NCI-H1105 (cell line): ENCODE measurements at places on chromosomes 11 and 22.

DNA sequence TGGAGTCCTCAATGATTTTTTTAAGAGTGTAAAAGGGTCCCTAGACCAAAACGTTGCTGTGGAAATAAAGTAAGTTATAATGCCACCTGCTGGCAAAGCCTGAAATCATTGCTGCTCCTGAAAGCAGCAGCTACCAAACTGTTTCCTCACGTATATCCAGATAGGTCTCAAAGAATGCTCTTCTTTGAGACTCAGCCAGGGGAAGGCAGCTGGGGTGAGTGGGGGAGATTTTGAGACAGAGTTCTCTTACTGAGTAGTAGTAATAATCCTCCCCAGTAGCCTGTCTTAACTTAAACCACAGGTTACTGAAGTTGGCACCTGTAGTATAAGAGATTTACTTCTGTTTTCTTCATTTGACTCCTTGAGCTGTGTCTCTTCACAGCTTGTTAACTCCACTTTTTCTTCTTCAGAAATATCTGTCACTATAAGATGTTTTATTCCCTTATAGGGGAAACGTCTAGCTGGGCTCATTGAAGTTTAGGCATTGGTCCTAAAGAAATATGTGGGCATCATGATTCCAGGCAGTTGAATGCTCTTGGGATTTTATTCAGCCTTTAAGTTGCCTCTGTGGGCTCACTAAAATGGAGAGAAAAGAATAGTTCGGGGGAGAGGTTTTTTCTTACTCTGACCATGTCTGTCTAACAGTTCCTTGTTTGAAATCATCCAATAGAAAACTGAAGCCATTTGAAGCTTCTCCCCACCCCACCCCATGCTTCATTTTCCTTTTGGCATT lies 77.9 kb downstream of the BTBD10 start:
- peak; percentile 35 for DNase-seq

DNA sequence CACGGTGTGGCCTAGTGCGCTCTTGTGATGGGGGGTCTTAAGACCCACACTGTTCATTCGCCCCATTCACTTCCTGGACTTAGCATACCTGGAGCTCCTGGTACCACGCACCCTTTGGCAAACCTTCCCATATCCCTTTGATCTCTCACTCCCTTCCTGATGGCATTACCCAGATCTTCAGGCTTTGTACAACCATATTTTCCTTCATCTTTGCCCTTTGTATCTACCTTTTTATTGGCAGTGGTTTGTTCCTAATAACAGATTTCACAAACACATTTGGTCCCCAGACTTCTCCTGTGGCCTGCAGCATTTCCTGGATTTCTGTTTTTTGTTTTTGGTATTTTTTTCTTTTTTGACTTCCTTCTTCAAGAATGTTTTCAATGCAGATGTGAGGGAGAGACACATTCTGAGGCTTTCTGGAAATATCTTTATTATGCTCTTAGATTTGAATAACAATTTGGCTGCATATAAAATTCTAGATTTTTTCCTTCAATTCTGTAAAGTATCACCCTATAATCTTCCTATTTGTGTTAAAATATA lies 16.1 kb upstream of the IFITM3 start:
- no peak for DNase-seq

- DNase-seq: no peak
Observed at GRCh38 chr11:85823816-85824215, 12.9 kb upstream of the SYTL2 start.

DNA sequence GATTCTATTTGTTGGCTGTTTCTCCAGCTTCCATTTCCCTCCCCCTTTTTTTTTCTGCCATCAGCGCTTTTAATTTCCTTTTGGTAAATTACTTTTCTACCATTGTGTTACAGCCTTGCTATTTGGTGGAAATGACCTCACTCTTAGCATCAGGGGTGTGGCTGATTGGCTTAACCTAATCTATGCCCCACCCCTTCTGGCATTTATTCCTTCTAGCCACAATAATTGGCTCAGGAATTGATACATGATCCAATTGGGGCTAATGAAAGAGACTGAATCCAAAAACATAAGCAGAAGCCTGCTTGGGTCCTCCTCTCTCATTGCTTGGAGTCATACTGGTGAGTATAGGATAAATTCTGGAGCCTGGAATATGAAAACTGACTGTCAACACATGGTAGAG lies 402.4 kb upstream of the LRRC4C start:
- no peak for DNase-seq

DNA sequence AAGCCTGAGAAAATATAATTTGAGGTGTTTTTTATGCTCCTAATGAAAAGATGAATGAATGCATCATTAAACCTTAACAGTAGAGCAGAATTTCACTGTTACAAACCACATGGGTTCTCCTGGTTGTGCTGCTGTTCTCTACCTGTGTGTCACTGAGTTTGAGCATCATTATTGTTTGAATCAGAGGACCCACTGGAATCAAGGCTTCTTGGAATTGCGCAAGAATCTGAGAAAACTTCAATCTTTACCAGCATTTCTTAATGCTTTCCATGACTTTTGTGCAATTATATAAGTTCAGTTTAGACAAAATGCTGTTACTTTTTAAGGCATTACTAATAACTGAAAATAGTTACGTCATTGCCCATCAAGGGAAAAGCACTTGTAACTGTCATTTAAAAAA lies 18.8 kb upstream of the RBX1 start:
- no peak for DNase-seq

DNA sequence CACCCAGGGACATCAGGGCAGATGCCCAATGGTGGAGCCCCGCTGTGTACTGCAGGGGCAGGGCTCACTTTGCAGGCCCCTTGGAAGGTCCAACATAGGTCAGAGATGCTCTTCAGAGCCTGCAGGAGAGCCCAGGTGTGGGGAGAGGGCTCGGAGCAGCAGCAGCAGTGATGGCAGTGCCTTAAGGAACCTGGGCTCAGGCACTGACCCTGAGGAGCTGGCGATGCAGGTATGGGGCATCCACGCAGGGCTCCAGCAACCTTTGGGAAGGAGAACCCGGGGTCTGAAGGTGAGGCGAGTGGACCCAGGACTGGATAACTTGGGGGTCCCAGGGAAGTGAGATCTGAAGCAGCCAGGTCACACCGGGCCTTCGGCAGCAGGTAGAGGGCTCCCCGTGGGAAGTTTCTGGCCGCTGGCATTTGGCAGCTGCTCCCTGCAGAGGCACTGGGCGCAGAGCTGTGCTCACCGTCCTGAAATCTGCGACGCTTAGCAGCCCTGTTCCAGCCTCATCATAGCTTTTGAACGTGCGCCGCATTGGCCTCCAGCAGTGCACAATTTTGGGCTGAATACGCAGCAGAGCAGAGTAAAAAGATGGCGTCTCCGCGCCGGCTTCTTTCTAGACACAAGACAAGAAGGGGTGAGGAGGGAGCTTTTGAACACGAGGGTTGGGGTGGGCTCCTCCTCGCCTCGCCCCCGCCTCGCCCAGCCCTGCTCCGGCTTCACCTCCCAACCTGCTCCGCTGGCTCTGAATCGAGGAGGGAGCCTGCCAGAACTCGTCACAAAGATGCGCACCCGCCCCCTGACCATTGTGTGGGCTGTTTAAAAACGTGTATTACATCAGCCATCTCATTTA lies 118.8 kb downstream of the MPPED1 start:
- DNase-seq: no peak

GRCh38 chr22:44582016-44582415 lies 84.0 kb upstream of the RTL6 start:
- DNase-seq: no peak

DNA sequence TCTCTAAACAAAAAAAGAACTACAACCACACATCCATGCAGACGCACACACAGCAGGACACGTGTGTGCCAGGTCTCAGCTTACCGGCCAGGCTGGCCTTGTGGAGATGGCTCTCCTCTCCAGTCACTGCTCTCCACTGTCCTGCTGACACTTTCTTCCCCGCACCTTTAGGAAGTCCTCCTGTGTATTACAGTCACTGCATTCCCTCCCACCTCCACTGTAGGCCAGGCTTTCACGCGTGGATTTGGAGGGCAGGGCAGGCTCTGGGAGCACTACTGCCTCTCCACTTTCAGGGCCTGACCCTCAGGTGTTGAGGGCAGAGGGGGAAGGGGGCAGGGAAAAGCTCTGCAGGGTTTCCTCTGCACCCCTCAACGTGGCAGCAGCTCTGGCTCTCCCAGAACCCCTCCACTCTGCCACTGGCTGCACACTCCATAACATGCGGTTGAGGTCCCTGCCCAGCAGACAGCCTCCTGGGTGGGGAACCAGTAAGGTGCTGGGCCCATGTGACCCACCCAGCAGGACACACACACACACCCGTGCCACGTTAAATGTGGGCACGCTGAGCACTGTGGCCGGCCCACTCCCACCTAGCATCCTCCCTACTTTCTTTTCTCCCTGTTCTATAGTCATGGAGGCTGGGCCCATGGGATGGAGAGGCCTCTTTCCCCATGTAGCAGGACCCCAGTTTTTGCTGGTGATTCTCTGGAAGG lies 107.0 kb upstream of the PITPNB start:
- DNase-seq: no peak

- DNase-seq: no peak
Observed at GRCh38 chr11:120739780-120740179, 228.2 kb downstream of the GRIK4 start.

DNA sequence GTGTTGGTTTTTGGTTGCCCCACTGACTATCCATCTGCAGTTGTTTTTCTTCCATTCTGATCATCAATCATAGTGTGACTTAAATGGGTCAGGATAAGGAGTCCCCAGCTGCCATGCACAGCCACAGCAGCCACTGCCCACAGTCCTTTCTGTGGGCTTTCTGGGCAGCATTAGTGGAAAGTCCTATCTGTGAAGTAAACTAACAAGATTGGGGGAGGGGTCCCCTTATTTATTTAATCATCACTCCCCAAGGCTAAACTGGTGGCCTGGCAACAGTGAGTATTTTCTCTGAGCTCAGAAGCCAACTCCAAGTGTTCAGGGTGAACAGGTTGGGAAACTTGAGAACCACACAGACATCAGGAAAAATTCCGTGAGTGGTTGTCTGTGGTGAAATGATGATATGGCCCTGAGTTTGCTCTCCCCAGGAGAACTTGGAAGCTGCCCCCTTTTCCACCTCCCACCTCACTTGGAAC lies 145.0 kb downstream of the CCDC34 start:
- DNase-seq: no peak

GRCh38 chr22:32723643-32724042 lies 77.9 kb upstream of the TIMP3 start:
- DNase-seq: no peak

- DNase-seq: no peak
Observed at GRCh38 chr11:128627666-128628324, 40.4 kb upstream of the ETS1 start.

DNA sequence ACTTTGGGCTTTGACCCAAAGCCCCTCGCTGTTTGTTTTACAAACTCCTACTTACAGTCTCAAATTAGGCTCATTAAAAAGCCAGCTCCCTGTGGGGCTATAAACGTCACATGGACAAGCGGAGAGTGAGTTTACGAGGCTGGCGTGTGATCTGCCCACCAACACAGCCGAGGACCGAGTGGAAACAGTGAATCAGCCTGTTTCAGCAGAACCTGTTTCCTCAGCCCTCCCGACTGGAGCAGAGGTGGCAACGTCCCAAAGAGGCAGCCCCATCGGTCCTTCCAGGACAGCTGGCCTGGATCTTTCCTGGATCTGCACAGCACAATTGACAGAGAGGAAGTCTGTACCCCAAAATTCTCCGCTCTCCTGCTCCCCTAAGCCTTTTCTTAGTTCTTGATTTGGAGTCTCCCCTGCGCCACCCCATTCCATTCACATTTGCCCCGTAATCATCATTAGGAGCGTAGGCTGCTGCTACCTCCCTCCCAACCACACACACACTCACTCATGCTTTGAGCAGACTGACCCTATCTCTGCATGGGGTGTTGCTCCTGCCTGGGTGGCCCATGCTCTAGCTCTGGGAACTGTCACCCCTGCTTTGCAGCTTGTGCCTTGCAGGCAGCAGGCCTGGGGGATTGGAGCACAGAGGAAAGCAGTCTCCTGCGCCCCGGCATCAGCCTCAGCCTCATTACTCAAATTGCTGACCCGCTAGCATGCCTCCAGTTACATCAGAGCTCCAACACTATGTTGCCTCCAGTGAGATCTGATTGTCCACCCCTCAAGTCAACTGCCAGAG lies 117.8 kb downstream of the NAT10 start:
- DNase-seq: no peak

DNA sequence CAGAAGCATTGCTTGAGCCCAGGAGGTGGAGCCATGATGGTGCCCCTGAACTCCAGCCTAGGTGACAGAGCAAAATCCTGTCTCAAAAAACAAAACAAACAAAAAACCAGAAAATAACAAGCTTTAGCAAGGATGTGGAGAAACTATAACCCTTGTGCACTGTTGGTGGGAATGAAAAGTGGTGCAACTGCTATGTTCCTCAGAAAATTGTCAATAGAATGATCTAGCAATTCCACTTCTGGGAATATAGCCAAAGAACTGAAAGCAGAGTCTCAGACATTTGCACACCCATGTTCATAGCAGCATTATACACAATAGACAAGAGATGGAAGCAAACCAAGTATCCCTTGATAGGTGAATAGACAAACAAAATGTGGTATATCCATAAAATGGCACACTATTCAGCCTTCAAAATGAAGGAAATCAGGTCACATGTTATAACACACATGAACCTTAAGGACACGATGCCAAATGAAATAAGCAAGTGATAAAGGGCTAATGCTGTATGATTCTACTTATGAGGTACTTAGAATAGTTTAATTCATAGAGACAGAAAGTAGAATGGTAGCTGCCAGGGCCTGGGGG lies 15.9 kb downstream of the KLHL22 start:
- no peak for DNase-seq

DNA sequence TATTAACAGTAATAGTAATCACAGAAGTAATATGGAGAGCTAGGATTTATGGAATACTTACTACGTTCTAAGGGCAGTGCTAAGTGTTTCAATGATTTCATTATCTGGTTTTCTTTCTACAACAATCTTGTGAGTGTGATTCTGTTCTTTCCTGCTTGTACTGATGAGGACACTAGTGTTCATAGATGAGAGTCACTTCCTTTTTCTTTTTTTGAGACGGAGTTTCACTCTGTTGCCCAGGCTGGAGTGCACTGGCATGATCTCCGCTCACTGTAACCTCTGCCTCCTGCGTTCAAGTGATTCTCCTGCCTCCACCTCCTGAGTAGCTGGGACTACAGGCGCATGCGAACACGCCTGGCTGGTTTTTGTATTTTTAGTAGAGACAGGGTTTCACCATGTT lies 81.4 kb downstream of the DBX1 start:
- no peak for DNase-seq

- DNase-seq: no peak
Observed at GRCh38 chr11:35861191-35861590, 82.7 kb upstream of the LDLRAD3 start.

DNA sequence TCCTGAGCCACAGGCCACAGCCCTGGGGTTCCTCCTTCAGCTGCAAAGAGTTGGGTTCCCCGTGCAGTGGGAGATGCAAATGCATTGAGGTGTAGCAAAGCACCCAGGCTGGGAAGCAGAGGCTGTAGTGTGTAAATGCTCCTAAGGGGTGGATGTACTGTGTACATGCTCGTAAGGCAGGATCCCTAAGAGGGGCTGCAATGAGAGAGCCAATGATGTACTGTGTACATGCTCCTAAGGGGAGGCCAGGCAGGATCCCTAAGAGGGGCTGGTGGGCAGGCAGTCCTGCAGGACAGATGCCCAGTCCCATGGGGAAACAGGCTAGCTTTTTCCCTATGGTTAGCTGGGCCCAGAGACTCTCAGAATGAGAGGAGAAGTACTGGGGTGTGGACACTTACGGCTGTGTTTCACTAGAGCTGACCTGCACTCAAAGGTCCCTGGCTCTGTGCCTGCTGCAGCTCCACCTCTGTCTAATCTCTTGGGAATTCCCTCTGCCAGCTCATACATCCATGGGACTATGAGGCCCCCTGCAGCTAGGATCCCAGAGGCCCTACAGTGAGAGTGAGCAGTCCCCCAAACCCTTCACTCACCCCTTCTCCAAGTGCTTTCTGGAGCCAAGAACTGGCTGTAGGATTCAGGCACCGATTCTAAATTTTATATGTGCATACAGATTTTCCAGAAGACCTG lies 261.9 kb upstream of the LUZP2 start:
- no peak for DNase-seq
